ENCODE measurements at places on chromosomes 7 and 10.

- DNase-seq, result no peak
These were observed 9.9 kb downstream of the ZNF511 start for GRCh38 chr10:133318494-133319127.

- DNase-seq, result no peak
These were observed 388.2 kb upstream of the CELF2 start for GRCh38 chr10:10629512-10629911.

DNA sequence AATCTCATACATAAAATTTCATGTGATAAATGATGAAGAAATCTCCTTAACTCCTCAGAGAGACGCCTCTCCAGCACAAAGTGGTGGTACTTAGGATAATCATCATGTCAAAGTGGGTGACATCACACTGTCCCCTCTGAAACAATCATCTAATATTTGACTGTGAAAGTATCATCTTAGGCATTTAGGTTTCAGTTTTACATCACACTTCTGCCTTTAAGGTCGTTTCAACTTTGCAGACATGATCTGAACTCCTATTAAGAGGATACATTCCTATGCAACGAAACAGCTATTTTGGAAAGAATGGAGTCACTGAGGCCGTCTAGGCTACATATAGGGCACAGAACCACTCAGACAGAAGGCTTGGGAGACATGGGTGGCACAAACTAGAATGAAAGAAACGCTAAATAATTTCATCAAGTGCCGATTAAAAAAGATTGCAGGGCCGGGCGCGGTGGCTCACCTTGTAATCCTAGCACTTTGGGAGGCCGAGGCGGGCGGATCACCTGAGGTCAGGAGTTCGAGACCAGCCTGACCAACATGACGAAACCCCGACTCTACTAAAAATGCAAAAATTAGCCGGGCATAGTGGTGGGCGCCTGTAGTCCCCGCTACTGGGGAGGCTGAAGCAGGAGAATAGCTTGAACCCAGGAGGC is 2.0 kb downstream of the VOPP1 start:
- DNase-seq, result no peak

DNA sequence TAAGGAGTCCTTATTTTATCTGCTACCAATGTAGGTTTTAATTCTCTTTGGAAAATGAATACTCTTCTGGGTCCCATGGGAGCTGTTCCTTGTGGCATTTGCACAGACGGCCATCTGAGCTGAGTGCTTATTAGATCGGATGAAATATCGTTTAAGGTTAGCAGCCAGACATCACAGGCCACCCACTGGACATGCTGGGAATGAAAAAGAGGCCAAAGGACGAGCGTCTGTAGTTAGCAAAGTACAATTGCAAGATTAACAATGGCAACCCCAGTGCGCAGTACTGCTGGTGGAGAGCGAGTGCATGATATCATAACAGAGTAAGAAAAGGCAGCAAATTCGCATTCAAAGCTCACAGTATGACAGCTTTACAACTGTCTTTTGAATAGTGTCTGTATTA is 28.3 kb upstream of the CREB5 start:
- no peak for DNase-seq

DNA sequence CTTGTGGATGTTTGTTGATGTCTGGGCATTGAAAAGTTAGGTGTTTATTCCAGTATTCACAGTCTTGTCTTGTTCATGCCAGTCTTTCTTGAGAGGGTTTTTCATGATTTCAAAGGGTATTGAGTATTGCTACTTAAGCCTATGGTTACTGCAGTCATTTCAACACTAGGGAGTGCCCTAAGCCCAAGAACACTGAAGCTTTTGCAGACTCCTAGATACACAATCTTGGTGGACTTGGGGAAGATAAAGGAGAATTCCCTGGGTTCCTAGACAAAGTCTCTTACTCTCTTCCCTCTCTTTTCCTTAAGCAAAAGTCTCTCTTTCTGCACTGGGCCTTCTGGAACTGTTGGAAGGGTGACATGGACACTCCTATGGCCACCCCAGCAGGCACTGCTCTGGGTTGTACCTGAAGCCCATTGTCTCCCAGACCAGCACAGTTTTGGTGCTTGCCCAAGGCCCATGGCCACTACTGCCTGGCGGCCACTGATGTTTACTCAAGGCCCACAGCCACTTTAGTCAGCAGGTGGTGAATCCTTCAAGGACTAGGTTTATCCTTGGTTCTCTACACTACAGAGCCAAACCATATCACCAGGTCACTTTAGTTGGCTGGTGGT is 24.9 kb downstream of the SAMD9 start:
- DNase-seq, result no peak

DNA sequence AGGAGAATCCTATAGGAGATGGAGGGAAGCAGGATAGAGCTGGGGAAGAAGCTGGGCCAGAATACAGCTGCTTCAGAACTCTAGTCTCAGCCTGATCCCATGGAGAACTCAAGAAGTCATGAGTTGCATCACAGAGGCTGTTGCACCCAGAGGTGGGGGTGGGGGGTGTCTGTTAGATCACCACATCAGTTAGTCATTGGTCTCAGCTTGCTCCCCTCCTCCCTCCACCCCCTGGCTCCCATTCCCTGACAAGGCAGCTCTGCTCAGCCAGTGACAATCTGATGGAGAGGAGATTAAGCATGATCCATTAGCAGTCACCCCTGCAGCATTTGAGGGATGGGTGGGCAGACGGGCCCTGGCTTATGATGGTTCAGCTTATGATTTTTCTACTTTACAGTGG is 58.4 kb upstream of the FGL2 start:
- no peak for DNase-seq

DNA sequence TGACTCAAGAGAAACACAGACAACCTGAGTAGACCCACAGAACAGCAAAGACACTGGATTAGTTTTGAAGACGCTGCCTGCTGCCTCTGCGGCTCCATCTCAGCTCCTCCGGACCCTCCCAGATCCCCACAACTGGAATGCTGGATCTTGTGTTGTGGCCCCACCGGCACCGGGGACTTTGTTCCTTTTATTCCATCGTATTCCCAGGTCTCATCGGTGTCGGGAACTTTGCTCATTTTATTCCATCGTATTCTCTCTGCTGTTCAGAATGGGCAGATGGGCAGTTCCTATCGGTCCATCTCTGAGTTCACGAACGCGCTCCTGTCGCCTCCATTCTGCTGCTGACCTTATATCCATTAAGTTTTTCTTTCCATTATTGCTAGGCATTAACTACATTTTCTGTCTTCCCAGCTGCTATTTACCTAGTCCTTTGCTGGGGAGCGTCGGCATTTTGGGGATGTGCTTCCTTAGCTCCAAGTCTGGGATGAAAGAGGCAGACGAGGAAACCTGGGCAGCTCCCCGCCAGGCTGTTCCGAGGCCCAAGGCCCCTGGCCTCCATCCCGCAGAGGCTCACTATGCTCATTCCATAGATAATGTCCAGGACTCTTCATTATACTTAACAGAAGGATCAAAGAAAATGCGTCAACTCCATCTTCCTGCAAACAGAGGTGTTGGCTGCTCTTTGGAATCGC is 192.4 kb downstream of the MAD1L1 start:
- DNase-seq, result no peak

- DNase-seq, result no peak
These were observed 14.6 kb upstream of the FZD1 start for GRCh38 chr7:91249506-91250233.

GRCh38 chr10:116403740-116404250 is 23.9 kb upstream of the PNLIPRP3 start:
- no peak for DNase-seq

- no peak for DNase-seq
These were observed 281.8 kb upstream of the KLF6 start for GRCh38 chr10:4066581-4067390.

GRCh38 chr7:74544706-74545469 is 91.2 kb downstream of the GTF2IRD1 start:
- peak; percentile 26 for DNase-seq

DNA sequence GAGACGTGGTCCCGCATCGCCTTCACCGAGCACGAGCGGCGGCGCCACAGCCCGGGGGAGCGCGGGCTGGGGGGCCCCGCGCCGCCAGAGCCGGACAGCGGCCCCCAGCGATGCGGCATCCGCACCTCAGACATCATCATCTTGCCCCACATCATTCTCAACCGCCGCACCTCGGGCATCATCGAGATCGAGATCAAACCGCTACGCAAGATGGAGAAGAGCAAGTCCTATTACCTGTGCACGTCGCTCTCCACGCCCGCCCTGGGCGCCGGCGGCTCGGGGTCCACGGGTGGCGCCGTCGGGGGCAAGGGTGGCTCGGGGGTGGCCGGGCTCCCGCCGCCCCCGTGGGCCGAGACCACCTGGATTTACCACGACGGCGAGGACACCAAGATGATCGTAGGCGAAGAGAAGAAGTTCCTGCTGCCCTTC is 737 bp downstream of the CNNM2 start:
- no peak for DNase-seq

DNA sequence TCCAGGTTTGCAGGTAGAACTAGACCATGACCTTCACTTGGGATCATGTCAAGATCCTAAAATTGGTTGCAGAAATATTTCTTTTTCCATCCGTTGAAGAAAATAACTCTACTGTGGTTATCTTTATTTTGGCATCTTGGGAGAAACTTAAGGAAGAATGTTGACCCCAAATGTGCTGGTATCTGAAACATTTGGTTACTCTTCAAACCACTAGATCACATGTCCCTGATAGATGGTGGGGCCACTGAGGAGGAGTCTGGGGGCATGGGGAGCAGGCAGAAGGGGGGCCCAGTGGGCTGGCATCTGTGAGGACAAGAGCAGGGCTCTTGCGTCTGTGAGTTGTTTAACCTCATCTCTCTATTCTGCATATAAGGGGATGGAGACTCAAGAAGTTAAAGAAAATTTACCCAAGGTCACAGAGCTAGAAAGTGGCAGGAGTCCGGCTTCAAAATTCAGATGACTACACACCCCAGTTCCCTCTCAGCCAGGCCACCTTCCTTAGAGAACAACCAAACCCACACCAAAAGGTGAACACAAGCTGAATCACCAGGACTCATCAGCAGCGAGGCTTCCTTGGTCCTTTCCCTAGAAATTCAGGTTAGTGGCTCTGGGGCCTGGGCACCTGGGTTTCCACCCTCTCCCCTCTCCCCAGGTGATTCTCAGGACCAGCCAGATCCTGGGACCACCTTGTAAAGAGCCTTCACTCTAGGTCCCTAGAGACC is 40.6 kb upstream of the SRGN start:
- no peak for DNase-seq

GRCh38 chr7:154204046-154204445 is 151.8 kb downstream of the DPP6 start:
- no peak for DNase-seq

DNA sequence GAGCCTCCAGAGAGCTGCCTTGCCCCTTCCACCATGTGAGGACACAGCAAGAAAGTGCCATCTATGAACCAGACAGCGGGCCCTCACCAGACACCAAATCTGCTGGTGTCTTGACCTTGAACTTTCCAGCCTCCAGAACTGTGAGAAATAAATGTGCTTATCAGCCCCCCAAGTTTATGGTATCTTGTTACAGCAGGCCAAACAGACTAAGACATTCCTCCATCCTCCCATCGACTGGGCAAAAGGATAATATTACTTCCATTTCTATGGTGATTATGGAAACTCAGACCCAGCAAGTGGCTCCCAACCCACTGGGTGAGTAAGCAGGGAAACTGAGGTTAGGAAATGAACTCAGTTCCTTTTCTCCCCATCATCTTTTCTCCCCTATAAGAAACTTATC is 288.4 kb downstream of the KCNMA1 start:
- no peak for DNase-seq

DNA sequence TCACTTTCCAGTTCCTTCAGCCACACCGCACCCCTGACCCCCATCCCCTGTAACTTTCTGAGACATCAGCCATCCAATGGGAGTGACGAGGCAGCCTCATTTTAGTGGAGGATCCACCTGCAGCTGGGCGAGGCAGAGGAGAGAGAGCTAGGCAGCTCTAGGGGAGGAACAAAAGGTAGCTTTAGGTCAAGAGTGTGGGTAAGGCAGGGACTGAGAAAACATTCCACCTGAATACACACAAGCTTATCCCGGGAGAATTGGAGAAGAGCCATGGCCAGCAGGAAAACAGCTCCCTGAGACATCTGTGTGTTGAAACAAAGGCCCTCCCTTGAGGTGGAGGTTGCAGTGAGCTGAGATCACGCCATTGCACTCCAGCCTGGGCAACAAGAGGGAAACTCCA is 6.7 kb upstream of the KLRG2 start:
- DNase-seq, result no peak

GRCh38 chr7:157593541-157593940 is 256.7 kb downstream of the DNAJB6 start:
- DNase-seq, result no peak

GRCh38 chr10:15262036-15262713 is 93.7 kb upstream of the NMT2 start:
- no peak for DNase-seq

- no peak for DNase-seq
These were observed 104.3 kb downstream of the AHR start for GRCh38 chr7:17402628-17403278.

All from neuronal stem cell (in vitro differentiated cells).